Erythroblast (primary cell): ENCODE measurements at places on chromosomes 6 and 20.
A peak's percentile ranks its signal among the peaks of the same experiment; 100 is the strongest.

- no peak for DNase-seq
Measured at GRCh38 chr6:2447318-2447920, 202.0 kb upstream of the GMDS start.

DNA sequence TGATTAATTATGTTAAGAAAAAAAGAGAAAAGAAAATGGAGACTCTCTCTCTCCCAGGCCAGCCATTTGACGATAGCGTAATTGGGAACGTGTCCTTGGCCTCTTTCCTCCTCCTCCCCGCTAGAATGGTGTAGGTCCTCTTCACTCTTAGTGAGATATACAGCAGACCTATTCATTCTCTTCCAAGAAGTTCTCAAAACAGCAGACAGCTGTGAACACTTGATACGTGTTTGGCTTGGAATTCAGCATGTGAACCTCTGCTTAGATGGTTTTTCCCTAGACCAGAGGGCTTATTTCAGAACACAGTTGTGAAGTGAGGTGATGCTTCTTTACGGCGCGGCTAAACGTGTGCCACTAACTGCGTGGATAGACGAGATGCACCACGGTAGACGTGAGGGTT is 32.6 kb upstream of the TULP4 start:
- no peak for DNase-seq

- no peak for DNase-seq
Measured at GRCh38 chr6:169073311-169073710, 180.3 kb downstream of the THBS2 start.

DNA sequence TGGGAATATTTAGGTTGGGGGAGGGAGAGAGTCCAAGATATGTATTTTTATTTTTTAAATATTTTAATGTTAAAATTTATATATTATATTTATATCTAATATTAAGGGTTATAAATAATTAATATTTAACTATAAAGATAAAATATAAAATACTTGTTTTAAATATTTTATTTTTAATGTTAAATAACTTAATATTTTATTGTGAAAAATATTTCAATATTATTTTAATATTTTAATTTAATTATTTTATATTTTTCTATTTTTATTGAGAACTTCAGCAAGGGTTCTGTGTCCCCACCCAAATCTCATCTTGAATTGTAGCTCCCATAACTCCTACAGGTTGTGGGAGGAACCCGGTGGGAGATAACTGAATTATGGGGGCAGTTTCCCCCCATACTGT is 34.0 kb downstream of the PERP start:
- DNase-seq, result no peak

DNA sequence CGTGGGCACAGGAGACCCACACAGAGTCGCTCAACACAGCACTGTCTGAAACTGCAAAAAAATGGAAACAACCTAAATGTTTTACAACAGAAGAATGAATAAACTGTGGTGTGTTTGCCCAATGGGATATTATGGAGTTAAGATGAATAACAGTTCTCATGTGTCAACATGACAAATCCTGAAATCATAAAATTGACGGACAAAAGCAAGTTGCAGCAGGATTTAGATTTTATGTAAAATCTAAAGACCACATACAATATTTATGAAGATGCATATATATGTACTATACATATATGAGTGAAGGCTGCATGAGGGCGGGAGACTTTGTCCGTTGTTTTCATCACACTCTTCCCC is 79.7 kb downstream of the GRM4 start:
- no peak for DNase-seq

DNA sequence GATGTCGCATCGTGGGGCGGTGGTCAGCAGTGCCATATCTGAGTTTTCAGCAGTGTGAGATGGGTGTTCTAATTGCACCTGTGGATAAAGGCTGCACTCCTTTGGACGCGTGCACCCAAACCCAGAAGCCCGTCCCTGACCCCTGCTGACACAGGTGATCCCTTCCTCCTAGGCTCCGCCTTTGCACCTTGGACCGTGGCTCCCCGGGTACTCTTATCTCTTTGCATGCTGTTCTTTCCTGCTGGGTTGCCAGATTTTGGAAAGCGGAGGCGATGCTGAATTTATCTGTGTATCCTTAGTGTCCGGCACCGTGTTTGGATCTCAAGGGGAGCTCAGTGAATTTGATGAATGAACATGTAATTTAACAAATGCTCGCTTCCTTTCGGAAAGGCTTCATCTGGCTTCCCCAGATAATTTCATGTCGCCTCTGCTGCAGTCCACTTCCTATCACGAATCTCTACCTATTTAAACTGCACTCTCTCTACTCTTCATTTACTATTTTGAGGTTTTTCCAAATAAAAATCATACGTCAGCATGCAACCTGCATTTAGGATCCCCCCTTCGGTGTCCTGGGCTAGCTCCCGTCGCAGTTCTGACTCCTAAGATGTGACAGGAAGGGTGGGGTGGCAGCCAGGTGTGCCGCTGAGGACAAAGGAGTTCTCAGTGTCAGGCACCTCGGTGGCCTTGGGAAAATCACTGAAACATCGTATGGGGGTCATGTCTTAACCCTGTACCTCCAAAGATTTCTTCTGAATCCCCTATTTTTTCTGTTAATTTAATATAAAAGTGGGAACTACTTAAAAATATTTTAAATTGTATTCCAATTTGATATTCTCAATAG is 753 bp upstream of the PERP start:
- no peak for DNase-seq

DNA sequence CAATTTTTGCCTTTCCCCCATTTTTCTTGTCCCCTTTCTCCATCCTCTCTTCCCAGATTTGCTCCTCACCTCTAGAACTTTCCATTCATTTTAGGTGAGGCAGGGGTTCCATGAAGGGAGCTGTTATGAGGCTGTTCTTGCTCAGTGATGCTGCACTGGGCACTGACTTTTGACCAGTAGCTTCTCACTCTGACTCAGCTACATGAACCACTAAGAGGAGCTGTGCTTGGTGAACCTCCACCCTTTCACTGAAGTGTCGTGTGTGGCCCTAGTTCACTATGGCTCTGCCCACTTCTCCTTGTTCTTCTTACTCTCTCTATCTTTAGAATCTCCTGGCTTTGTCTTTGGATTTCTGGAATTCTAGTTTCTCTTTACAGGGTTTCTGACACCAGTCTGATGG is 307.1 kb upstream of the RNF24 start:
- DNase-seq, result no peak

GRCh38 chr6:75326557-75327258 is 42.1 kb upstream of the TMEM30A start:
- DNase-seq, result no peak

DNA sequence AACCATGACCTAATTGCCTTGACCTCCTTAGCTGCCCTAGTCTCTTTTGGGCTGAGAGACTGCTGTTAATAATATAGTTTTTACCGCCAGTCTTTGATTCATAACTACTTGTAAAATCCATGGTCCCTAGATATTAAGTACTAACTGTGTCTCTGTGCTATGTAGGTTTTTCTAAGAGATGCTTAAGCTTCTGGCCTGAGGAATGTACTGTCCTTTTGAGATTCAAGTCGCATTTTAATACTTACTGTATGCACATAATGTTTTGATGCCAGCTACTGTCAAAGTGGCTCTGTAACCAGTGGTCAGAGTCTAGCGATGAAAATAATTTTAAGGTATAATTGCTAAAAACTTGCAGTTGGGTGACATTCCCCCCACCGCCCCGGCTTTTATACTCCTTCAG is 2.1 kb downstream of the AKAP12 start:
- DNase-seq, result no peak

DNA sequence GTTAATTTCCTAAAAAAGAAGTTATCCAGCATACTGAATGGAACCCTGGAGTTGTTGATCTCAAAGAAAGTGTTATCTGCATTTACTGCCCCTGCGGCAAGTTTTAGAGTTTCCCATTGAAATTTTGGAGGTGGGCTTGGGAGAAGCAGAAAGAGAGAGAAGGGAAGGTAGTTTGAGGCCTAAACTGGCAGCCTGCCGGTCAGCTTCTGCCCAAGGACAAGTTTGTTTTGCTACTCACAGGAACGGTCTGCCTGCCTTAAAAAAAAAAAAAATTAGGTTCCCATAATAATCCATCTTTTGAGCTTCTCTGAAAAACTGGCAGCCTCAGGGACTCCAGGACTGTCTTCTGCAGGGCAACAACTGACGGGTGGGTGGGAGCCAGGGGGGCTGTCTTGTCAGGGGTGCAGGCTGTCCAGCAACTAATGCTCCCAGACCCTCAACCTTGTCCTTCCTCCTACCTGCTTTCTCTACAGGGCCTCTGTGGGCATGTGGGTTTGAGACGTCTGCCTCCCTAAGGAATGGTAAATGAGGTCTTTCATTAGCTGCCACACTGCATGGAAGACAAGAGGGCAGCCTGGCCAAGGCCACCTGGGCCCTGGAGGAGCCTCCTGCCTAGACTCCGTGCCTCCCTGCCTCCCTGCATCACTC is 176.1 kb upstream of the KCNG1 start:
- DNase-seq, result no peak

GRCh38 chr20:49878977-49879376 is 36.4 kb downstream of the SPATA2 start:
- DNase-seq, result no peak

DNA sequence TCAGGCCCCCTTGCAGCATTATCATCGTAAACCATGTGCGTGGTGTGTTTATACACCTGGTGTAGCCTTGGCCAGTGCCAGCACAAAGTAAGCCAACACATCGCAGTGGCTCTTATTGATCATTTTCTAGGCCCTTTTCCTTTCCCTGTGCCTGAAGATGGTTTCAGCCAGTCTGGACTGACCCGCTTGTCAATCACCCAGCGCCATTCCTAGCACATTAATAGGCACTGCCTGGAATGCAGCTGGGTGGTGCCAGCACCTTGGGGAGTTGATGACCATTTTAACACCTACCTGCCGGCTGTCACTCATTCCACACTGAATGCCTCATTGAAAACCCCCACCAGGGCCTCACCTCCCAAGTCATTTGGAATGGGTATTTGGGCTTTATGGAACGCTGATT is 4.9 kb upstream of the UQCC2 start:
- DNase-seq, result no peak

DNA sequence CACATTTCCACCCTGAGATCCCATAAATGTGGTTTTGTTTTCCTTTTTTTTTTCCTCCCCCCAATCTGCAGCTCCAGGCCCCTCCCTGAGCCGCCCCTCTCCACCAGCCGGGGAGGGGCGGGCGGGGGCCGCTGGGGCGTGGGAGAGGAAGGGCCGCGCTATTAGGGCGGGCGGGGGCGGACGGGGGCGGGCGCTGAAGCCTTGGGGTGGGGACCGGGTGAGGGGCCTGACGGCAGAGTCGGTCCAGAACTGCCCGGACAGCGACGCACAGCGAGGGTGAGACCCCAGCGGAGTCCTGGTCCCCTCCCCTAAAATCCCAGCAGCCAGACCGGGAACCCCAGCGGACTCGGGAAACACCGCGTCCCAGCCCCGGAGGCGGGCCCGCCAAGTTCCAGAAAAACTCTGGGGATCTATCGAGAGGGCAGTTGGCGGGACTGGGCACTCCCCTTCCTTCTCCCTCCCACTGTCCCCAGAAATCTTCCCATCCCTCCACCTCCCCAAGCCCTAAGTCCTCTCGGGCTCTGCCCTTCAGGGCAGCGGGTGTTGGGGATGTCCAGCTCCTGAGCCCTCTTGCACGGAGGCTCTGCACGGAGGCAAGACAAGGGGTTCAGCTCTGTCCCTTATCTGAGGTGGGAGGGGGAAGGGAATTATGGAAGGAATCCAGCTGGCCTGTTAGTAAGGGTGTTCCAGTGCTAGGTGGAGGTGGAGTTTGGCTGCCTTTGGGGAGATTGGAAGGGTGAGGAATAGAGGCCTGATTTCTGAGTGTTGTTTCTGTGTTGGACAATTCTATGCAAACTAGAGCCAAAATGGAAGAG is at the start of gene PRICKLE4:
Gene PRICKLE4, plus strand, starts transcription at position 232 of the 815 bp plus-strand sequence. CDS start 2,692 bp downstream, outside the sequence.
- peak; percentile 56 for DNase-seq

DNA sequence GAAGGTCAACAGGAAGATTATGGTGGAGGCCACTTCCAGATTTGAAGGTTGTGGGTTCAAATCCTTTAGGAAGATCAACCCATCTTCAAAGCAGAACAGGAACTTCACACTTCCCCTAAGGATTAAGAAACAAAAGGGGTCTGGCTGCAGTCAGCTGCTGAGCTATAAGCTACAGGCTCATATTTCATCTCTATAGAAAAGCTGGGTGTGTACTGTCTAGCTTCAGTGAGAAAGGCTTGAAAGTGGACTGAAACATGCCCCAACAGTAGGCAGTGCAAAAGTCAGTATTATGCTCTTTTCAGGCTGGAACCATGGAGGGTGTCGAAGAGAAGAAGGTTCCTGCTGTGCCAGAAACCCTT is 60.1 kb upstream of the SPDEF start:
- peak; percentile 43 for DNase-seq

- no peak for DNase-seq
Measured at GRCh38 chr20:881051-881782, 34.9 kb downstream of the ANGPT4 start.

DNA sequence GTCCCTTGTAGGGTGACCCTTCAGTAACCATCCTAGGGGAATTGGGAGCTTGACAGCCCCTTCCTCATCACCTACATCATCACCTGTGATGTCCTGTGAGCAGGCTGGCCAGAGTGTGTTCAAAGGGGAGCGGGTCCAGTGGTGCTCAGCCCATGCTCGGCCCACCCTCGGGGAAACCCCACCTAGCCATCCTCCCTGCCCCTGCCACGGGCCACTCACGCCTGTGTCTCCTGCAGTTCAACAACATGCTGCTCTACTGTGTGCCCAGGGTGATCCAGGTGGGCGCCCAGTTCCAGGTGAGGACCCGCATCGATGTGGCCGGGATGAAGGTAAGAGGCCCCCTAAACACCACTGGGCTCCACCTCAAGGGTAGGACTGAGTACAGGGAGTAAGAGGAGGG is 10.1 kb downstream of the FGD2 start:
- DNase-seq, result no peak

DNA sequence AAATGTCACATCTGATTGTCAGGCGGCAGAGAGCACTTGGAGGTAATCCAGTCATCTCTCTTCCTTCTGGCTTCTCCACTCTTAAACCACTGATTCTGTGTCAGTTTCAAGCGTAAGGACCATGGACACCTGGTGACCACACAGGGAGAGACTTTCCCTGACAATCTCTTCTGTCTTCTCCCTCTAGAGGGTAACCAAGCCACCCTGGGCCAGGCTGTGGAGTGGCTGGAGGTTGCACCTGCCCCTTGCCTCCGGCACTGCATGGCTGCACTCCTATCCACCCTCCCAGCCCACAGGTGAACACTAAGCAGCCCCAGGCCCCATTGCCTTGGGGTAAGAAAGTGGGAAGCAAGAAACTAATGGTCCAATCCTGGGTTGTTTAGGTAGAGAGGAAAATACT is 78.7 kb downstream of the BFSP1 start:
- no peak for DNase-seq

GRCh38 chr20:17043323-17043722 is 183.5 kb upstream of the PCSK2 start:
- DNase-seq, result no peak

GRCh38 chr6:143160439-143161220 is 99.9 kb downstream of the AIG1 start:
- no peak for DNase-seq
